Foreskin keratinocyte (primary cell): ENCODE measurements at places on chromosomes 7 and 10.

DNA sequence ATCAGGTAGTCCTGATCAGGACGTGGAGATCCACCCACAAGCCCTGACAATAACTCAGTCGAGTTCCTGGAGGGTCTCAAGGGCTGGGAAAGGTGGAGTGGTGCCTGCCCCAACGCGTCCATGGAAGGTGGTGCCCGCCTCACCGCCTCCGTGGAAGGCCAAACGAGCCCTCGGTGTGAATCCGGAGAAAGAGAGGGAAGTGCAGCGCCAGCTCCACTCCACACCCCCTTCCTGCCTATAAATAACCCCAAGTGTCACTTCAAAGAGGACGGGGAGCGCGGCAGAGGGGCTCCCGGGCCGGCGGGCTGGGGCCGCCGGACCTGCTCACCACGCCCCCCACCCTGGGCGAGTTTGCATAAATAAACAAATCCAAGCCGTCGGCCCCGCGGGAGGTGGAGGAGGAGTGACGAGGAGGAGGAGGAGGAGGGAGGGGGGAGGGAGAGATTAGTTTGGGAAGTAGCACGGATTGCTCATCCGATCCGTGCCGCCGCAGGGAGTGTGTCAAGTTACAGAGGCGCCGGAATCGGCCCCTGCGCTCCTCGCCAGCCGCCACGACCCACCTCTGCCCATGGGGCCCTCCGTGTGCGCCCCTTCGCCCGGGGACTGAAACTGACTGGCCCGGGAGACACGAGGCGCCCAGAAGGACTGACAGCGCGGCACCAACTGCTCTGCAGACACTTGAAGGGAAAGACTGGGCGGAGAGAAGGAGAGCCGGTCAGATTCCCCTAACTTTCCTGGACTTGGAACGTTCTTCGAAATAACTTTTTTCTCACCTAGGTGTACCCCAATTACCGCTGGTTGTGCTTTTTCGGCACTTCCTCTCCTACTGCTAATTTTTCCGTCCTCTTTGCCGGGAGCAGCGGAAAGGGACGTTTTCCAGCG lies at the start of gene COL13A1:
Gene COL13A1, plus strand, starts transcription at position 473 of the 882 bp plus-strand sequence. CDS start 518 bp downstream, outside the sequence.
- peak; percentile 58 for DNase-seq

DNA sequence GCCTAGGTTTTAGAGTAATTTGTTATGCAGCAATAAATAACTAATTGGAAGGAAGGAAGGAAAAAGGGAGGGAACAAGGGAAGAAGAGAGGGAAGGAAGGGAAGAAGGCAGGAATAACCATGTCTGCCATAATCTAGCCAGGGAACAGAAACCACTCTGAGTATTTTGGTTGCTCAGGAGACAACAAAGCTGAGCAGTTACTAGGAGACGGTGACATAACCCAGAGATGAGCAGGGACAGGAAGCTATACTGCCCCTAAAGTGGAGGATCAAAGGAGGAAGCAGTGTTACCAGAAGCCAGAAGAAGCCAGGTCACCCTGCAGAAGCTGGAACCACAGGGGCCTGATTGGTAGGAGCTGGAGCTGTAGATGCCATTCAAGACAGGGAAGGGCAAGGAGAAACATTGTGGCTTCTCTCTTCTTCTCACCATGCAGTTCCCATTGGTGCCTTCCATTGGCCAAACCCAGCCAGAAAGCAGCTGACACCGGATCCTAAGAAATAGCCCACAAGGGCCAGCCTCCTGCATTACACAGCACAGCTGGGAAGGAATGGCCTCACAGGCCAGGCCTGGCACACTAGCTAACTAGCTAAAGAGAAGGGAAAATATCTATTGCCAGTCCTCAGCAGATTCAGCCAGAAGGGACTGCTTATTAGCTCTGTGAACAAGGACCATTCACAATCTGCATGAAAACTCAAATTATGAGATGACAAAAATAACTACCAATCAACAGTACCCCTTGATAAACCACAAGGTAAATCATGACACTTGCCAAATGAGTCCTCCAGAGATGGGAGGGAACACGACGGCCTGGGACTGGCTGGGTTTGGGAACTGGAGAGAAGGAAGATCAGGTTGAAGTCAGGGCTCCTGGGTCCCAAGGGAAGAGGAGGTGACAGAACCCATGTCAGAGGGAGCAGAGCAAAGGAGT lies 184.5 kb upstream of the NFE2L3 start:
- DNase-seq: no peak

GRCh38 chr7:155831807-155832524 lies 19.7 kb upstream of the SHH start:
- no peak for DNase-seq

GRCh38 chr10:52658112-52658511 lies 114.5 kb downstream of the MBL2 start:
- DNase-seq: no peak

DNA sequence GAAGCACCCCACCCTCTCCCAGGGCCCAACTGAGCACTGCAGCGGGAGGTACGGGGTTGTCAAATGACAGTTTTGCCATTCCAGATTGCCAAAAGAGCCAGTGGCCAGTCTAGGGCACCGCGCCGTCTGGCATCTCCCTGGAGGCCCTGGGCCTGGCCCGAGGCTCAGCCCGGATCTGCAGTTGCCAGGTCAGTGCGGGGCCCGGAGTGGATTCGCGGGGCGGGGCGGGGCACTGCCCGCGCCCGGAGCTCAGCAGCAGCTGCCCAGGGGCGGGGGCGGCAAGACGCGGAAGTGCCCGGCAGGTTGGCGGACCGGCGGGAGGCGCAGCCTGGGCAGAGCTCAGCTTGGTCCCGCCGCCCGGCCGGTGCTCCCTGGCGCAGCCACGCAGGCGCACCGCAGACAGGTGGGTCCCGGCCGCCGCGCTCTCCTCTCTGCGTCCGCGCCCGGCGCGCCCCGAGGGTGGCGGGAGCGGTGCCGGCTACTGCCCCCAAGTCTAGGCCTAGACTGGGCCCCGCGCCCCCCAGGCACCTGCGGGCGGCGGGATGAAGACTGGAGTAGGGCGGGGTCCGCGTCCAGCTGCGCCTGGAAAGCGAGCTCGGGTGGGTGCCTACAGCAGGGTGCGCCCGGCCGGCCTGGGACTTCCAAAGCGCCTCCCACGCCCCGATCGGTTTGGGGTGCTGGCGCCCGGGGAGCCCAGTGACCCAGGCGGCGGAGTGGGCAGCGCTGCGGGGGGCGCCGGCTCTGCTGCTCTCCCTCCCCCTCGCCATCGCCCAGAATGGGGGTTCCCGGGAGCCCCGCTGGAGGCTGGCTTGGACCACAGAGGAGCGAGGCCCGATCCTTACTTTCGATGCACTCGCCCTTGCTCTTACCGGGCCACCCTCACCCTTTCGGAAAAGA lies at the start of gene IRF5:
Gene IRF5, plus strand, starts transcription at position 281 of the 897 bp plus-strand sequence. CDS start 4,155 bp downstream, outside the sequence.
- DNase-seq: no peak

GRCh38 chr7:36851382-36851781 lies 127.1 kb upstream of the AOAH start:
- no peak for DNase-seq

DNA sequence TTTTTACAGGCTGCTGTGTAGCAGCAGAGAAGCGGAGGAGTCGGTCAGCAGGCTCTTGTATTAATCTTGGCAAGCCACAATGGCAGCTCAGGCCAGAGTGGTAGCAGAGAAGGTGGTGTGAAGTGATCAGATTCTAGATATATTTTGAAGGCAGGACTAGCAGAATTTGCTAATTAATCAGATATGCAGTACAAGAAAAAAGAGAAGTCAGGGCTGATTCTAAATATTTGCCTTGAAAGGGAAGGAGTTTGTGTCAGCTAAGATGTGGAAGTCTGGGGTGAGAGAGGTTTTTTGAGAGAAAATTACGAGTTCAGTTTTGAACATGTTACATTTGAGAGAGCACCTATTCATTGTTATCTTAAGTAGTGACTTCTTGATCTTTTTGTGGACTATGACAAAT lies 176.3 kb downstream of the WNT2 start:
- no peak for DNase-seq

GRCh38 chr7:105931179-105931578 lies 31.9 kb upstream of the CDHR3 start:
- no peak for DNase-seq

- no peak for DNase-seq
Observed at GRCh38 chr7:22339725-22340390, 17.1 kb downstream of the RAPGEF5 start.

DNA sequence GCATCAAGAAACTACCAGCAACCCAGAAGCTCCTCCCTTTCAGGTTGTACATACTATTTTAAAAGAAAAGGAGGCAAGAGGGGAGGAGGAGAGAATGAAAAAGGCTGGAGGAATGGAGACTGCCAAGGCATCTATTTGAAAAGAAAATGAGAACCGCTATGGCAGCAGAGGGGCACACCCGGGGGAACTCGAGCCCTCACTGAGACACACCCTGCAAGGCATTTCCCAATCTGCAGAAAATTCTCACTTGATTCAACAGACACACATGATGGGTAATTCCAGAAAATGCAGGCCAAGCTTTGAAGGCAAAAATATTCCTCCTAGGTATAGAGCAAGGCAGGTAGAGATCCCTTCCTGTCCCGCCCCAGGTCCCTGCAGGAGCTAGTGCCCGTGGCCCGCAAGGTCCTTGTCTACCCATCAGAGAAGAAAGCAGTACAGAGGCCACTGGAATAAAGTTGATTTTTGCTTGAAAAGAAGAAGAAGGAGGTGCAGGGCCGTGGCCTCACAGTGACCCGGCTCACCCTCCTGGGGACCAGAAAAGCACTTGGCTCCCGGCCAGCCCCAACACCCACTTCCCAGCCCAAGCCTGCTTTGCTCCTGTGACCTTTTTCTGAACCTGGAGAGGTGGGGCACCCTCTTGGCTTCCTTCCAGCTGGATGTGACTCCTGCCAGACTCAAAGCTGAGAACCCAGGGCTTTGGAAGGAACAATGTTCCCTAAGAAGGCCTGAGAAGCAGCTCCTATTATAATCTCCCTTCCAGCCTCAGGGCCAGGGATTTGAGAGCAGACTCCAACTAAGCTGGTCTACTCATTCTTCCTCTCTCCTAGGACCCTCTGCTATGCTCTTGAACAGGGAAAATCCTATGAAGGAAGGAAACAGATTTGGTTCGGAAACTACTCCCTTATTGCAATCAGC lies 6.2 kb upstream of the PIK3CG start:
- DNase-seq: no peak

DNA sequence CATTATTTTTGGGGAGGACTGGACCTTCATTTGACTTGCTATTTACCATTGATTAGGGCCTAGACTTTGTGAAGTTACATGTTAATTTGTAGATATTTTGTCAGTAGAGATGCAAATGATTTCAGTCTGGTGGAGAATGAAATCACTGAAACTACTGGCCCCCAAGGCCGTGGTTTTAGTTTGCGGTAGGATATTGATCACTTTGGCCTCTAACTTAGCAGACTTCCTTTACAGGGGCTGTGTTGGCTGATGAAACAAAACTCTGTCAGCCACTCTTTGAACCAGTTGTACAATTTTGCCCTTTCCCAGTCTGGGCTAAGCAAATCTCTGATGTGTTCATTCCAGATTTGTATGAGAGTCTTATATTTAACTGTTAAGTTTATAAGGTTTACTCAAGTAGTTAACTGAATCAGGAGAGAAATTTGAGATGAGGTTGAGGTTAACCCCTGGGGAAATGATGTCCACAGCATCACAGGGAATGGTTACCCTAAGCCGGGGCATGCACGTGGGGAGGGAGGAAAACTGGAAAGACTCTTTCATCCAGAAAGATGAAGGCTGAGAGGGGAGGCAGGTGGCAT lies 105.7 kb upstream of the INSIG1 start:
- no peak for DNase-seq

GRCh38 chr10:132253092-132253687 lies 54.6 kb downstream of the STK32C start:
- no peak for DNase-seq

GRCh38 chr7:150621376-150621775 lies 10.8 kb downstream of the GIMAP6 start:
- no peak for DNase-seq

DNA sequence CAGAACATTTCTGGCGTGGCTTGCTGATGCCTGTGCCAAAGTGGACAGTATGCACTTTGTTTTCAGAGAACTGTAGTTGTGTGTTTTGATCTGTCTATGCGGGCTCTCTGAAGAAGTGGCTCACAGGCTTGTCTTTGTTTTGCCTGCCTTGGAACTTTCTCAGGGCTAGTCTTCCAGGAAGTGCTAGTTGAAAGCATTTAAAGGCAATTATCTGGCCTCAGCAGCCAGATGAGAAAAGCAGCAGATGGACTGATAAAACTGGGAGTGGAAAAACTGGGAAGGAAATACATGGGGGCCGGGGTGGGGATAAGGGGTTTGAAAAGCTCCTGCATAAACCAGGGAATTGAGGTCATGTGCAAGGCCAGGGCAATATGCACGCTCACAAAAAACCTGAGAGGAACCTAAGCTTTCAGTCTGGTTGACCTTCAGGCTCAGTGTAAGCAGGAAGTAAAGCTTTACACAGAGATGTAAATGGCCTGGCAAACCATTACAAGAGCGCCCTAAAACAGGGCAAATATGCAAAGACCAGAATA lies 94.5 kb downstream of the ZNF33B start:
- no peak for DNase-seq

- DNase-seq: no peak
Observed at GRCh38 chr7:21912305-21912704, 33.4 kb downstream of the CDCA7L start.

DNA sequence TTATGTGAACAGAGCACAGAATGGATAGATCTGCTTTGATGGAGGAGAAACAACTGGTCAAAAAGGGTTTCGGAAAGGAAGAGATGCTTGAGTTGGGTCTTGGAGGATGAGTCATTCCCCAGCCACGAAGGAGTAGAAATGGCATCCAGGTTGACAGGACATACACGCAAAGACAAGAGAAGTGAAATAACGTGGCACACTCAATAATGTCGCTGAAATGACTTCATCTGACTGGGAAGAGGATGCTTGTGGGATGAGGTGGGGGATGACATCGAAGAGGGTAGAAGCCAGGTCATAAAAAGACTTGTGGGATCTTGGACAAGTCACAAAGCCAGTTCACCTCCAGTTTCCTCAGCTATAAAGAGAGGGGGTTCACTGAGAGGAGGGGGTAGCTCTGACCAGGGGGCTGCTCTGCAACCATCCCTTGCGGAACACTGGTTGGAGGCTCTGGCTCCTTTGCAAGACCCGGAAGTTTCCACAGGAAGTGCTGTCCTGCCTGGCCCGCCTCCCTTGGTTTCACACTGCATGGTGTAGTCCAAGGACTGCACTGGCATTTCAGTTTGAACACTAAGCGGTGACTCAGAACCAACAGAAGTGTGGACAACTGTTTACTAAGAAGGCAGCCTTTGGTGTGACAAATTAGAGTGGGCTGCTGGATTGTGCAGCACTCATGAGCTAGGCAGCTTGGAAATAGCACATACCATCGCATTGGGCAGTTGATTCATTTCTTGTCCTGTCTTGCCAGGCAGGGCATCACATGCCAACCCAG lies 189.9 kb upstream of the ADO start:
- DNase-seq: peak; percentile 44

DNA sequence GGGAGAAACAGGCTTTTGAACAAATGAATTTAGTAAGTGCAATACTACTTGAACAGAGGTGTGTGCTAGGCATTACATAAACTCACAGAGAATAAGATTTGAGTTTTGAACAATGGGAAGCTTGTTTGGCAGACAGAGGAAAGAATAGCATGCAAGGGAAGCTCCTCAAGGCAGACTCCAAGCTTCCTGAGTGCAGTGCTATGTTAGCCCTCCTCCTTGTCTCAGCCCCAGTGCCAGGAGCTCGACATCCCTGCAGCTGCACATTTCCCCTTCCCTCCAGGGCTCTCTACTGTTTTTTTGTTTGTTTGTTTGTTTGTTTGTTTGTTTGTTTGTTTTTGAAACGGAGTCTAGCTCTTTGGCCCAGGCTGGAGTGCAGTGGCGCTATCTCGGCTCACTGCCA lies 237.5 kb downstream of the IPMK start:
- DNase-seq: no peak

- no peak for DNase-seq
Observed at GRCh38 chr10:15719899-15720634, at the start of gene ITGA8. Gene ITGA8 (minus strand): TSS chr10:15719922. CDS start chr10:15719771, 151 bp downstream.
